ENCODE measurements at places on chromosomes 5 and 9.

GRCh38 chr5:1053391-1054017 lies 44.9 kb downstream of the NKD2 start:
- DNase-seq, result no peak

GRCh38 chr5:59132131-59132530 lies 549.3 kb downstream of the RAB3C start:
- no peak for DNase-seq

DNA sequence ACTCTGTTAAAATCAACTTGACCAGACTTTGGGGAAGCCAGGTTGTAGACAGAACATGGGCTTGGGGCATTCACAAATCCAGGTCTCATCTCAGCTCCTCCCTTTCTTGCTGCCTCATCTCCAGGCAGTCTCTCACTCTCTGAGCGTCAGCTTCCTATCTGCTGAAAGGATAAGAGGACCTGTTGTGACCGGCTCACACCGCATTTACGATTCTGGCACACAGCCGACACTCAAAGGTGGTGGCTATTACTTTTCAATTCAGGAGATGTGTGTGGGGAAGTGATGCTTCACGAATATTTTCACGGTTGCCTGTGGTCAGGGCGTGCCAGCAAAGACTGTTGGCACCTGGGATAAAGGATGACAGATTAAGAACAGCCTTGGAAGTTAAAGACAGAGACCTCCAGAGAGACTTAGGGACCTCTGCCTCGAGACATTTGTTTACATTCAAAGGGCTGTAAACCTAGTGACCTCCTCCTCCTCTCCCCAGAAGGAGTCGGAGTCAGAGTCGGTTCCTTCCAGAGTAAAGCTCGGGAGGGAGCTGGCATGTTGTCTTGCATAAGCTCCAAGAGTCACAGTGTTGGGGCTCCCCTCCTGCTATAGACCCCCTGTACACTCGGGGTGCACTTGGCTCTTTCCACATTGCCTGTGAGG lies 83.2 kb downstream of the AK8 start:
- DNase-seq, result no peak

GRCh38 chr5:158838781-158839180 lies 260.9 kb downstream of the EBF1 start:
- DNase-seq, result no peak

DNA sequence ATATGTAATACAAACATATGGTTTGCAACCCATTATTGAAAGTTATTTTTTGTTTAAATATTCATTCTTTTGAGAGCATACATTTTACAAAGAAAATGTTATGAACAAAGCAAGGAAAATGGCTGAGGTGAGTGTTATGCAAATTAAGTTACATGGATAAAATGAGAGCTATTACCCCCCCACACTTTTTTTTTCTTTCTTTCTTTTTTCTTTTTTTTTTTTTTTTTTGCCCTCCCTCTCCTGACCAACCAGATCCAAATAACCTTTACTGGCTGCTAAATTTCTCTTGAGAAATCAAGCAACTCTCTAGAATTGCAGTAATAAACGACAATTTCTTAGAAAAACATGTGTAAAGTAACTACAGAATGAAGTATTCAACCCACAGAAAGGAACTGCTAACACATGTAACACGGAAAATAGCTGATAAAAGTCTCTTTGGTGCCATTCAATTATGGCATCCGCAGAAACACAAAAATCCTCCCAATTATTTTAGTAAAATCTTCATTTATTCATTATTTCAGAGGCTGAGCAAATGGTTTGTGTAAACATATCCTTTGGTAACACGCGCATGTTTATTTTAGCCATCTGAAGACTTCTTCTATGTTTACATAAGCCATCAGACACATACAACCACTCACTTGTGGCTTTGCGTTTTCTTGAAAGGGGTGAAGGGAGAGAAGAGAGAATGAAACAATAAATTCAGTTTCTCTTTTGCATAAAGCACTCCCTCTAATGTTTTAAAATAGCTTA lies 216.1 kb downstream of the NFIB start:
- DNase-seq, result no peak

- DNase-seq, result no peak
Measured at GRCh38 chr5:77259476-77259875, 49.0 kb downstream of the PDE8B start.

DNA sequence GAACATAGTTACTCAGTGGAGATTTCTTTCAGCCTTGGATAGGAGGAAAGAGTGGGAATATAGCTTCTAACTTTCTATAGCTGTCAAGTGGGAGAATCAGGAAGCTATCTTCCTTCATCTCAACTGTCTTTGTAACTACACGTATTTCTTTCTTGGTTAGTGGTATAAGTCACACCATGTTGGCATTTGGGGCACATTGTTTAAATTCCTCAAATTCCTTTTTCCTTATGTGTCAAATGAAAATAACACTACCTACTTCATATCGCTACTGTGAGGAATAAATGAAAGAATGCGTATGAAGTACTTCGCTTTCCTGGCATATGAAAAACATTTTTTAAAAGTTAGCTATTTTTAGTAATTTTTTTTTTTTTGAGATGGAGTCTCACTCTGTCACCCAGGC lies 1082.5 kb upstream of the WWC1 start:
- DNase-seq, result no peak

- DNase-seq, result no peak
Measured at GRCh38 chr9:89825669-89826068, 220.9 kb downstream of the GADD45G start.

- peak; percentile 81 for DNase-seq
Measured at GRCh38 chr9:129888293-129889121, 53.2 kb downstream of the USP20 start.

DNA sequence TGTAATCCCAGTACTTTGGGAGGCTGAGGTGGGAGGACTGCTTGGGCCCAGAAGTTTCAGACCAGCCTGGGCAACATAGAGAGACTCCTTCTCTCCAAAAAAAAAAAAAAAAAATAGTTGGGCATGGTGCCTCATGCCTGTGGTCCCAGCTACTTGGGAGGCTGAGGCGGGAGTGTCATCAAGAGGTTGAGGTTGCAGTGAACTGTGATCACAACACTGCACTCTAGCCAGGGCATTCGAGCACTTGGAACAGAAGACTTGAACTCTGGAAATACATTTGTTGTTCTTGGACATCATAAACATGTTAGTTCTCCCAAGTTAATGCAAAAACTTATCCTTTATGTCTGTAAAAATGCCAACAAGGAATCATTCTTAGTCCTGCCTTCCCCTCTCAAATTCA lies 29.6 kb downstream of the EHMT1 start:
- DNase-seq, result no peak

GRCh38 chr5:81904861-81905260 lies 67.0 kb upstream of the ATG10 start:
- no peak for DNase-seq
